ENCODE measurements at places on chromosomes 4 and X. TPM values are rescaled to one million over a fixed set of nuclear protein-coding genes. Genes with fewer than 3 reads are reported as not detected.

Gene AWAT2
- not detected for total RNA-seq

Gene PRDM8
- total RNA-seq: 8.0 TPM

Gene TMEM35A
- 2.3 TPM for total RNA-seq

Gene IQSEC2
- total RNA-seq: 18.0 TPM

Gene NFKB1
- total RNA-seq: 41.9 TPM

Gene S100P
- 6.3 TPM for total RNA-seq

Gene GAGE2A
- total RNA-seq: not detected

Gene TASL
- total RNA-seq: 5.3 TPM

Gene ERVMER34-1
- total RNA-seq: 0.27 TPM

Gene CLDN34
- not detected for total RNA-seq

Gene TRMT2B
- total RNA-seq: 14.5 TPM

Gene SLC10A7
- 17.0 TPM for total RNA-seq

Gene MAEA
- 68.6 TPM for total RNA-seq

Gene RAI2
- total RNA-seq: 25.7 TPM

Gene RHOH
- 2.5 TPM for total RNA-seq

Gene F8A2
- not detected for total RNA-seq

Gene GPR50
- total RNA-seq: not detected

Gene MAPK10
- total RNA-seq: 42.3 TPM
